Stimulated activated CD4-positive, alpha-beta T cell treated with anti-CD3 and anti-CD28 coated beads, Interleukin-4, amount 100 ng/mL, for 48 hours (primary cell): ENCODE measurements at places on chromosomes 12 and 14.

DNA sequence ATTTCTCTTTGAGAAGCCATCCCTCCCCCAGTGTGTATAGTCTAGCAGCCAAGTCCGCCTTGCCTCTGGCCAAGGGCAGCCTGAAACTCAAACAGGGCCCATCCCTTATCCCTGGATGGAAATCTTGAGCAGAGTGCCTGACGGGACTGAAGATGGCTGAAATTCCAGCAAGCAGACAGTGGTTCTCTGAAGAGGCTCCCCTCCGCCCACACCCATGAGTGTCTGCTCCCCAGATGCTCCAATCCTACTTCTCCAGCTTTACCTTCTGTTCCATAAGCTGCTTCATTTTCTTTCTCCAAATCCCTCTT lies 396.2 kb downstream of the NUAK1 start:
- DNase-seq = no peak

- peak; percentile 46 for DNase-seq
Measured at GRCh38 chr12:112303004-112303403, 79.2 kb downstream of the HECTD4 start.

GRCh38 chr12:73274976-73275375 lies 1002.8 kb downstream of the TRHDE start:
- no peak for DNase-seq

- no peak for DNase-seq
Measured at GRCh38 chr14:26663506-26663905, 65.7 kb upstream of the NOVA1 start.

DNA sequence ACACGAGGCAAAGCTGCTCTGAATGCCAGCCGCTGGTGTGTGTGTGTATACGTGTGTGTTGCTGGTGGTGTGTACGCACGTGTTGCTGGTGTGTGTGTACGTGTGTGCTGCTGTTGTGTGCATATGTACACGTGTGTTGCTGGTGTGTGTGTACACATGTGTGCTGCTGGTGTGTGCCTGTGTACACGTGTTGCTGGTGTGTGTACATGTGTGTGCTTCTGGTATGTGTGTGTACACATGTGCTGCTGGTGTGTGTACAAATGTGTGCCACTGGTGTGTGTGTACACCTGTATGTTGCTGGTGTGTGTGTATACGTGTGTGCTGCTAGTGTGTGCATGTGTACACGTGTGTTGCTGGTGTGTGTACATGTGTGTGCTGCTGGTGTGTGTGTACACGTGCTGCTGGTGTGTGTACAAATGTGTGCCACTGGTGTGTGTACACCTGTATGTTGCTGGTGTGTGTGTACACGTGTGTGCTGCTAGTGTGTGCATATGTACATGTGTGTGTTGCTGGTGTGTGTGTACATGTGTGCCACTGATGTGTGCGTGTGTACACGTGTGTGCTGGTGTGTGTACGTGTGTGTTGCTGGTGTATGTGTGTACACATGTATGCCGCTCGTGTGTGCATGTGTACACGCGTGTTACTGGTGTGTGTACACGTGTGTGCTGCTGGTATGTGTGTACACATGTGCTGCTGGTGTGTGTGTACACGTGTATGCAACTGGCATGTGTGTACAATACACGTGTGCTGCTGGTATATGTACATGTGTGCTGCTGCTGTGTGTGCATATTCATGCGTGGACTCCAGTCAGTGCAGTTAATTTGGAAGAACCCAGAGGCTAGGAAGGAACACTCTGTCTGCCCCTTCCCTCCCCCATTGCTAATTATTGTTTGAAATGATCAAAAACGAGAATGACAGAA lies 47.2 kb downstream of the CACNA2D4 start:
- DNase-seq = no peak

DNA sequence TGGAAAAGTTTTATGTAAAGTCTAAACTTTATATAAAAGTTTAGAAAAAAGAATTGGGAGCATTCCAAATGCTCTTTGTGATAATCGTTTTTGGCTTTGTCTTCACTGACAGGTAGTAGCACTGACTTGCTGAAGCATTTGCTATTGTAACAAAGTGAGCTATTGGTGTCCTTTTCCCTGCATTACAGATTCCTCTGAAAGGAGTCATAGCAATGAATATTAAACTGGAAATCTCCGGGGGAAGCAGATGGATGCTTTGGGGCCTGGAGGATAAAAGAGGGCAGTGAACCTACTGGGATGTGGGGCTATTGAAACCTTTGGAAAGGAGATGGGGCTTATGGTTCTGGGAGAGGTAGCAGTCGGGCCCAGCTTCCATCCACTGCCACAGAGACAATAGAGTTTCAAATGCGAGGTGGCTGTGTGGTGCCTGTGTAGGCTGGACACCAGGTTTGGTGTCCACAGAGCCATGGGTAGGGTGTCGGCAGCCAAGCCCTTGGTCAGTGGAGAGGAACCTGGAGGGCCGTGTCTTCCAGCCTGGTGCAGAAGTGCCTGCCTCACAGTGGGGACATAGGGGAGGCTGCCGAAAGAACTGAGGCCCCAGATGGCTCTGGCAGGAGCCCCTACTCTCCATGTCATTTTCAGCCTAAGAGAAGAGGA lies 10.1 kb downstream of the GSG1 start:
- no peak for DNase-seq

- DNase-seq = no peak
Measured at GRCh38 chr12:115882936-115883335, 394.6 kb downstream of the MED13L start.

DNA sequence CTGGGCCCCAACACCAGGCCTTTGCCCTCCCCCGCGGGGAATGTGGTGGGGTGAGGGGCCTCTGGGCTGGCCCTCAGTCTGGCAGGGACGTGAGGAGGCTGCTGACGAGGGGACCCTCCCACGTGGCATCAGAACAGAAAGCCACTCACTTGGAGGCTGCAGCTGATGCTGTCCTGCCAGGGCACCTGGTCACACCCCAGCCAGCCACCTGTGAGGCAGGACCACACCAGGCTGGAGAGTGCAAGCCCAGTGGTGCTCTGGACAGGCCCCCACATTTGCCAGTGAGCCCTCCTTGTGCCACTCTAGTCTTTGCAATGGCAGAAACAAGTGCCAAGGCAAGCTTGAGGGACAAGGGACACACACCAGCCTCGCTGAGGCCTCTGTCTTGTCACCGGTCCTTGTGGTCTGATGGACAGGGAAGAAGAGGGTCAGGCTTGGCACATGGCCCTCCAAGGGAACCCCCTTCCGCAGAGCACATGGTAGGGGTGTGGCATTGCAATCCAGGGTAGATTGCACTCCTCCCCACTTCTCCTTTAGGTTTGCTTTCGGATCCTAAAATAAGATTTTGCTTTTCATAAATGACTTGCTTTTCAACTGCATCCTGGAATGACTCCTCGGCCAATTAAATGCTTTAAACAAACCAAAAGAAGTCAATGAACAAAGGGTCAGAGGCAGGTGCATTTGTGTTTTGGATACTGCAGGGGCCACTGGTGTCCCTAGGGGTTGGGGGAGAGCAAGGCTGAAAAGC lies 53.7 kb downstream of the CCDC88C start:
- no peak for DNase-seq

- DNase-seq = no peak
Measured at GRCh38 chr14:22977684-22978486, 4.5 kb downstream of the AJUBA start.

GRCh38 chr12:46831335-46832129 lies 5.7 kb upstream of the SLC38A4 start:
- no peak for DNase-seq

- no peak for DNase-seq
Measured at GRCh38 chr14:90755661-90756304, 60.4 kb downstream of the TTC7B start.

DNA sequence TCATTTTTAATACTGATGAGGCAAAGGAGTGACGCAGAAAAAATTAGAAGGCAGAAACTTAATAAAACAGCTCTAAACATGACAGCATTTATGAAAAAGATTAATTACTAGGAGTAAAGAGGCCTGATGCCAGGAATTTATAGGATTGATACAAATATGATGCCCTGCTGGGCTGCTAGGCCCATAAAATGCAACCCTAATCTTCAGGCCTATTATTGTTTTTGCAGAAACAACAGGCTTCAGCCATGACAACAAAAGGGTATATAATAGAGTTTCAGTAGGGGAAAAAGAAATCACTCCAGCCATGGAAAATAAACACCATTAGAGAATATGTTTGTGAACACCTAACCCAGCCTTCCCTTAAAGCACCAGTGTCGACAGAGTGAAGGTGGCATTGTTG lies 50.6 kb downstream of the OTX2 start:
- DNase-seq = no peak

DNA sequence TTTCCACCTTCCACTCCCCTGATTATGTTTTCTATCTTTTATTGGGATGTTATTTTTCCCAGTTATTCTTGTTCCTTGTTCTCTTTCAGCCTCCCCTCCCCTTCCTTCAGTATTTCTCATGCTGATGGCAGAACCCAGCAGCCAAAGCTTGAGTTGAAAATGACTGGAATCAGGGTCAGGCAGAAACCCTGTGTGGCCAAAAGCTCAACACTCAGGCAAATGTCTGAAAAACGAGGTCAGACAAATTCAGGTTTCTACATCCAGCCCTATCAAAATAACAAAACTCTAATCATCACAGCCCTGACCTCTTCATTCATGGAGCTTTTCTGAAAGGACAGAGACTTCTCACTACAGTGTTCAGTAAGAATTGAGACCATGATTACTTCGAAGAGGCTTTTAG lies 134.6 kb downstream of the PTPRR start:
- DNase-seq = no peak

- peak; percentile 26 for DNase-seq
Measured at GRCh38 chr14:70808416-70809224, 693 bp downstream of the MAP3K9 start.

GRCh38 chr12:78559416-78559815 lies 305.2 kb upstream of the SYT1 start:
- DNase-seq = no peak

DNA sequence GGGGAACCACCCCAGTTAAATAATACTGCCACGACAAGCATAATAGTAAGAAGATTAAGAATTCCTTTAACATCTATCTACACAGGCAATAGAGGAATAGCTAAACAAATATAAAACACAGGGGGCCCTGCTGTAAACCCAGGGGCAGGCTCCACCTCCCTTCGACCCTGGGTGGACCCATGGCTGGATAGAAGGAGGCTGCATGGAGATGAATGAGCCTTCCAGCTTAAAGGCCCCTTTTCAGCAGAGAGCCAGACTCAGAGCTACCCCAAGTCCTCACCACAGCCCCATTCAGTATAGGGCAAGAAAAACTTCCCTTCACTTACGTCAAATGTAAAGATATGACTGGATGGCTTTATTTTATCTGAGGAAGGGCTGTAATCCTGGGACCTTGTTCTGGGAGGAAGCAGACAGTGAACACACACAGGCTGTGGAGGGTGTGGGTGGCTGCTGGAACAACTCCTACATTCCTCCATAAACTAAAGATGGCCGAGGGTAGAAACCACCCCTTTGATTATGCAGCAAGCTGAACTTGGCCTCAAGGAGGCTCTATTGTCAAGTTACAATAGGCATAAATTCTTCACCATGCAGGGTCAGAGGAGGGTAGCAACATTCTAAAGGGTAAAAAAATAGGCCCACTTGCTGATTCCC lies 30.4 kb downstream of the NUAK1 start:
- no peak for DNase-seq

DNA sequence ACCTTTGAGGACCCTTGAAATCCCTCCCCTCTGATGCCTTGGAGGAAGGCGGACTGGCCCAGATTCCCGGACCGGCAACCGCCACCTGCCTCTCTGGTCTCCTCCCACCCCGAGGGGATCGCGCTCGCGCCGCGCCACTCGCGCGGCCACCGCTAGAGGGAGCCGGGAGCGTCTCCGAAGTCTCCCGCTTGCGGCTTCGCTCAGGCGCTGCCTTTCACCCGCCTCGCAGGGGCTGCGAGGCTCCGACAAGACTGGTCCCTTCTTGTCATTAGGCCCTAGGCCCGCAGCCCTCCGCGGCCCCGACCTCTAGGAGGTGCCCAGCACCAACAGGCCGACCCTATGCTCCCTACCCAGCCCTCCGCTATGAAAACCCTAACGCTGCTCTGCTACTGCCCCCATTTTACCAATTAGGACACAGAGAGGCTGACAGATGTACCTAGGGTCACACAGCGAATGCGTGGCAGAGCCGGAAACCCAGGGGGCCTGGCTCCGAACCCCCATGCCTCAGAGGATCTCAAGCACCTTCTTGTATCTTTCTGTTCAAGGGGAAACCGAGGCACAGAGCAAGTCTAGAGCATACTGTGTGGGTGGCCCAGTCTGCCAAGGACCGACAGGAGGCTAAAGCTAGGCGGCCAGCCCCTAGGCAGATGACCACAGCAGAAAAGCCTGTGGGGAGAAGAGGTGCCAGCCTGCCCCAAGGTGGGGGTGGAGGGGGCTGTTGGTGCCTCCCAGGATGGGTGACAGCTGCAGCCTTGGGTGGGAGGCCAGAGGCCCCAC lies 21.4 kb upstream of the VSX2 start:
- DNase-seq = peak; percentile 79

GRCh38 chr12:56833780-56834179 lies 70.7 kb downstream of the HSD17B6 start:
- no peak for DNase-seq

- DNase-seq = no peak
Measured at GRCh38 chr12:120214626-120215356, 13.9 kb upstream of the RPLP0 start.

GRCh38 chr14:95504135-95505029 lies 12.1 kb downstream of the SYNE3 start:
- no peak for DNase-seq

- DNase-seq = no peak
Measured at GRCh38 chr12:54704202-54704601, 56.0 kb upstream of the DCD start.

DNA sequence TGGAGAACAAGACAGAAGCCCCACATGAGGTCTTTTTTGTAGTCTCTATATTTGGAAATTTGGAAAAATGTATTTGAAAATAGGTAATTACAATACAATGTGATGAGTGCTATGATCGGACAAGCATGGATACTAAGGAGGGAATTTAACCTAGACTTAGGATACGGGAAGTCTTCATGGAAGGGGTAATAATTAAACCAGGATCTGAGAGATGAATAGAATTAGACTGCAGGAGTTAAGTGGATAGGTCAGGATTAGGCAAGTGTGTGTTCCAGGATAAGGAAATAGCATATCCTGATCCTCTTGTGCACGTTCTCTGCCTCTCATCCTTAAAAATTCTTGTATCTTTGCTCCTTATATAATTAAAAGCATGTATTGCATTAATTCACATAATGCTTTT lies 223.3 kb upstream of the PRICKLE1 start:
- DNase-seq = no peak

- DNase-seq = no peak
Measured at GRCh38 chr14:50362764-50363713, 33.6 kb downstream of the CDKL1 start.

GRCh38 chr14:64891839-64892375 lies 12.2 kb upstream of the SPTB start:
- DNase-seq = no peak

DNA sequence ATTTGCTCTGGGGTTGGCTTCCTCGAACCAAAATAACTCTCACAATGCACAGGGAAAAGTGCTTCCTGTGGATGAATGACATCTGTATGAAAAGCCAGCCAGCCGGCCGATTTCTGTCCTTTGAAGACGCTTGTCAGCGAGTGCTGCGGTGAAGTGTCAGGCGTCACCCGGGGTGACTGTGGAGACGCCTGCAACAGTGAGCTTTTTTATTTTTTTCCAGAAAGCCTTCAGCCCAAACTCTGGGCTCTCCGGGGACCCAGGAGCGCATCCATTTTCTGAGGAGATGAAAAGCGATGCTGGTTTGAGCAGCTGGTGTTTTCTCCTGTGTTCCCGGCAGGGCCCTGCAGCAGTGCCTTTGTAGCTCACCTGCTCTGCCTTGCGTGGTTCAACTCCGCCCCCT lies 147.9 kb upstream of the MYL2 start:
- no peak for DNase-seq

GRCh38 chr12:26122061-26122680 lies 2.7 kb downstream of the BHLHE41 start:
- DNase-seq = no peak

GRCh38 chr12:130929363-130929762 lies 24.3 kb upstream of the ADGRD1 start:
- DNase-seq = no peak
